ENCODE measurements at places on chromosomes 1 and 21.

DNA sequence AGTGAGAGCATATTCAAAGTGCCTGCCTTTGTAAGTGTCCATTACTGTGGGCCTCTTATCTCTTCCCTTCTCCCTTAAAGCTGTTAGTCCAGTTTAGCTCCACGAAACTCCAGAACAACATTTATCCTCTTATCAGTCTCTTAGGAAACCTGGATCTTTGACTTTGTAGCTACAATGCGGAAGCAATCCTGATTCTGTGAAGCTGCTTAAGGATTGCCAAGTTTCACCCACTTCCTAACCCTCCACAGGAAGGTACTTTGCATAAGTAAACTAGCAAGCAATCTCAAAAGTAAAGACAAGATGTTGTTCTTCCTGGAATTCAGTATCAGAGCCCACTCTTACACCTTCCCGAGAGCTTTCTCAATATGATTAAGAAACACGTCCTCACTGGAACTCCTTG is 164.9 kb upstream of the USP25 start:
- DNase-seq: no peak

DNA sequence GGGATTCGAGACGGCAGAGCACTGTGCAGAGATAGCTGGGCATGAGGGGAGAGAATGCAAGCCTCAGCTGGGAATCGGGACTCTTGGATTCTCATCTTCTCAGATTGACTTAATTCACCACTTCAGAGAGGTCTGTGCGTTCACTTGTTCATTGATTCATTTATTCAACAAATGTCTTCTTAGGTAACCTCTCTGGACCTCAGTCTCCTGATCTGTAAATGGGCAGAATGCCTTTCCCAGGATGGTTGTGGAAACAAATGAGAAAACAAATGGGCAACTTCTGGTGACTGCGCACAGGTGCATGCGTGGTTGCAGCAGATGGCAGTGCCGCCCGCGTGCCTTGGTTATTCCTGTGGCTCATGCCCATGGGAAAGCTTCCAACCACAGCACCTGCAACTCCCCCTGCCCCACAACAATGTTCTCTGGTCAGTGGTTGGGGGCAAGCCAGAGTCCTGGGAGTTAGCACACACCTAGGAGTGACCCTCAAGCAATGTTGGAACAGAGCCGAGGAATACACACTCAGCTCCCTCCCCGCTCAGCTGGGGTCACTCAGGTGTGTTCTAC is 110.1 kb upstream of the RUNX3 start:
- DNase-seq: no peak

DNA sequence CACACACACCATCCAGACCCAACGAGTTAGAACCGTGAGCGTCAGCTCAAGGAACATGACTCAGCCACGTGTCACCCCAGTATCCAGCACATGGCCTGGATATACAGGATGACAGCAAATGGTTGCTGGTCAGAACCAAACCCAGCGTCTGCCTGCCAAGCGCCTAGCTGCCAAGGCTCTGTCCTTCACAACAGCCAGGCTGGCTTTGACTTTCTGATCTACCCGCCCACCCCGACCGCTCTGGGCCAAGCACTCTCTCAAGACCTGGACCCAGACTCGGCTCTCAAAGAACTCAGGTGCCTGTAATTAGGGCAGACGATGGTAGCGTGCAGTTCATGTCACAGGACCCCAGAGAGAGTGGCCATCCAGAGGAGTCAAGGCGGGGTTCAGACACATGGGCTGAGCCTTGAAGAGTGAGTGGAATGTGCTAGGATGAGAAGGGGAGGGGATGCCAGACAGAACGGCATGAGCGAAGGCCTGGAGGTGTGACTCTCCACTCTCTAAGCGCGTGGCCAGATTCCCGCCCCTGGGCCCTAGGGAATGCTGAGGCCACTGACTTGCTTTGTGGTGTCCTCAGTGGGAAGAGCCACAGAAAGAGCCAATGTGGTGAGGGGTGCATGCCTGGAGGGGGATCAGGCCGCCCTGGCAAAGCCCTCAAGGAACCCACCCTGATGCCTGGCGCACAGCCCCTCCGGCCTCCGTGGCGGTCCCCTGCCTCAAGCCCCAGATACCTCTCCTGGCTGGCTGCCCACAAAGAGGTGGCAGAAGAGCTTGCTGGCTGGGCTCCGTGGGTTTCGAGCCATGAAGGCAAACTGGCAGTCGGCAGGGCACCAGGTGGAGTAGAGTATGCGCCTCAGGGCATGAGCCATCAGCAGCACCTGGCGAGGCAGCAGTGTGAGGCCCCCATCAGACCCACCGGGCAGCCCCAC is 7.0 kb downstream of the SH2D5 start:
- no peak for DNase-seq

- DNase-seq: no peak
Measured at GRCh38 chr1:185063719-185064118, 18.4 kb downstream of the RNF2 start.

GRCh38 chr1:62317021-62317768 is 2.0 kb downstream of the KANK4 start:
- no peak for DNase-seq

GRCh38 chr1:168397806-168398205 is 117.1 kb downstream of the TBX19 start:
- DNase-seq: no peak

GRCh38 chr1:4269330-4269729 is 369.3 kb upstream of the C1orf174 start:
- no peak for DNase-seq

DNA sequence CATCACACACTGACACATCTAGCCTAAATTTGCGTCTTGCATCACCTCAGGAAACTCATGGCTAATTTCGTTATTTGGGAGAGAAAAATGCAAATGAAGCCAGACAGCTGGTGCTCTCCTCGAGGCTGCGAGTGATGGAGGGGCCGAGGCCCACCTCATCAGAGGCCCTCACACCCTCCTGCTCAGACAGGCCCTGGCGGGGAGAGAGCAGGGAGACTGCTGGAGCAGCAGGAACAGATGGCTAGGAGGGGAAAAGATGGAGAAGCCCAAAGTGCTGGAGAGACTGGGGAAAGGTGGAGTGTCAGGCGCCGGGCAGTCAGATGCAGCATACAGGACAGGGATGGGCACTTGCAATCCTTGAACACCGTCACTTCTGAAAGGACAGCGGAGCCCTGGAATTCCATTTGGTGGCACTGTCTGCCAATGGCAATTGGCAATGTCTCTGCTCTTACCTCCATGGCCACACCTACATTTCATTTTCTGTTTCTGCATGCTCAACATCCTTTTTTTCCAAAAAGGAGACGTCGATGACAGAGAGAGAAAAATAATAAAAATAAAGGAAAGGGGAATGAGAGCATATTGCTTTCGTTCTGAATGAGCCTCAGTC is 286.2 kb downstream of the SPATA17 start:
- no peak for DNase-seq

DNA sequence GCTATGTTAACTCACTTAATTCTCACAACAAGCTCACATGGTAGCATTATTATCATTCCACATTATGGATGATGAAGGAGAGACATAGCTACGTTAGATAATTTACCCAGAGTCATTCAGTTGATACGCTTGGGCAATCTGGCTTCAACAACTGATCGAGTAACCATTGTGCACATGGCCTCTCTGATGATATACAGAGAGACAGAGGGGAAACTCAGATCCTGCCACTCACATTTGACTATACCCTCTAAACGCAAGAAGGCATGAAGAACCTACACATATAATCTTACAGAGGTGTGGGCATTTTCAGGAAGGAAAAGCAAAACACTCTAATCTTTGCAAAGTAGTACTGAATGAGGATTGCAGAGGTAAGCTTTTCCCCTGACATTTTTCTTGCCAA is 360.1 kb downstream of the BARHL2 start:
- no peak for DNase-seq

GRCh38 chr1:117599286-117600221 is 6.3 kb upstream of the TENT5C start:
- DNase-seq: no peak

DNA sequence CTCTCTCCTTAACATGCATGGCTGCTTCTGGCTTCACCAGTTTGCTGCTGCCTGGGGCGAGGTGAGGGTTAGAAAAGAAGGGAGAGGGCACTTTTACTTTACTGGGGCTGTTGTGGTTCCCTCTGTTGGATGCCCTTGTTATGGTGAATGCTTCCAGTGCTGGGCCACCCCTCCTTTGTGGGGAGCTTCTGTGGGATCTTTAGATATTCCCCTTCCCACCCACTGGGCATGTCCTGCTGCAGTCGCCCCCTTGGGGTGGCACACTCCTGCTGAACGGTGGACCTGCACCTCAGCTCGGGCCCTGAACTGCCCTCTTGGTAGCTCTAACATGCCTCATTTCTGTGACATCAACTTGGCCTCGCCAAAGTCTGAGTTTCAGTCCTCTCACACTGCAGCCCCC is 6.0 kb downstream of the TNN start:
- DNase-seq: no peak

GRCh38 chr1:173269490-173270230 is 62.5 kb upstream of the TNFSF4 start:
- peak; percentile 89 for DNase-seq

- no peak for DNase-seq
Measured at GRCh38 chr21:46077674-46078101, 20.2 kb upstream of the COL6A2 start.

DNA sequence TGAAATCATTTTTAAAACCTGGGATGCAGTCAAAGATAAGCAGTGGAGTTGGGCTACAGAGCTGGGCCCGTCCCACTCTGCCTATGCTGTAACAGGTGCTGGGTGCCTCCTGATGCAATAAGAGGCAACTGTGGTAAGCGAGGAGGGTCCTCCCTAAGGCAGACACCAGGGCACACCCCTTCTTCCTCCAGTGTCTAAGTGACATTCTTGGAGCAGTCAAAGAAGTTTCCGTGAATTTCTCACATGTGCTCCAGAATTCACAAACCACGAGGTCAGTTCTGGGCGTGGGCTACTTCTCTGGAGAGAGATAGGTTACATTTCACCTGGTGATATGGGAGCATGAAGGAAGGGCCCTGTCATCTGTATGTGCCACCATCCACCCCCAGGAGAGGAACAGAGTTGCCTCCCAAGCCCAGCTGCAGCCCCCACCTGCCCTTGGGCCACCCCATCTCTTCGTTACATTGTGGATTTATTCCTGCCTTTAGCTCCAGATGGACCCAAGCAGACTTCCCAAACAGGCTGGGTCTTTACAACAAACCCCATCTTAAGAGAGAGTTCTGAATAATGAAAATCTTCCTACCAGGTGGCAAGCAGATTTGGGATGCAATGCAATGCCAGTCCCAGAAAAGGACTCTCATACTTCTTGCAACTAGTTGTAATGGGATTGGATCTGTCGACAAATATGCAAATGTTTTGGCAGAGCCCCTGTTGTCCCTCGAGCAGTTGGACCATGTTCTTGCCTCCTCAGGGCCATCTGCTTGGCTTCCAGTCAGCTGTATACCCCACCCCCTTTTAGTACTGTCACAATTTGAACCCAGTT is 82.5 kb upstream of the CNTN2 start:
- no peak for DNase-seq

DNA sequence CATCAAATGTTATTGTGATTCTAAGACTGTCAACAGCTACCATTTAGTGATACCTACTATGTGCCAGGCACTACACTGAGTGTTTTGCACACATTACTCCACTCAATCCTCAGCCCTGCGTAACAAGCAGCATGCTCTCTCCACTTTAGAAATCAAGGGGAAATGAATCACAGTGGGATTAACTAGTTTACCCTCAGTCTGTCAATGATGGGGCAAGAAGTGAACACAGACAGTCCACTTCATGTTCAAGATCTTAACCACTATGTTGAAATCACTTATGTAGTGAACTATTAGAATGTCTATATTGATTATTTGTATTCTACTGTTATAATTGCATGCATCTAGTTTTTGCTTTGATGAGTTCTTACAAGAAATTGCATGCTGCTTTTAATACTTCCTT is 165.3 kb downstream of the LTN1 start:
- DNase-seq: peak; percentile 43

- no peak for DNase-seq
Measured at GRCh38 chr1:225426395-225427234, 1.2 kb downstream of the LBR start.

- no peak for DNase-seq
Measured at GRCh38 chr1:207191061-207191460, 87.0 kb downstream of the C4BPA start.

DNA sequence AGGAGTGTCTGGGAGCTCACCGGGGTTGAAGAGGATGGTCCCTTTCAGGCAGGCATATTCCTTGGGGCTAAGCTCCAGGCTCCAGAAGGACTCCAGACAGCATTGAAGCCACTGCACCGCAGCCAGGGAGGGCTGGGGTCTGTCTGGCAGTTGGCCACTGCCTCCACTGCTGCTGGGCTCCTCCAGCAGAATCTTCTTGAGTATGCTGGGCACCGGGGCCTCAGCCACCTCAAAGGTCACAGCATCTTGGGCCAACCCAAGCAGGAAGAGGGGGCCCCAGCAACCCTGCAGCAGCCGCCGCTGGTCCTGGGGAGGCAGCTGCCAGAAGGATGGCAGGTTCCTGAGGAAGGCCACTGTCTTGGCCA is 404 bp downstream of the NR0B2 start:
- no peak for DNase-seq

DNA sequence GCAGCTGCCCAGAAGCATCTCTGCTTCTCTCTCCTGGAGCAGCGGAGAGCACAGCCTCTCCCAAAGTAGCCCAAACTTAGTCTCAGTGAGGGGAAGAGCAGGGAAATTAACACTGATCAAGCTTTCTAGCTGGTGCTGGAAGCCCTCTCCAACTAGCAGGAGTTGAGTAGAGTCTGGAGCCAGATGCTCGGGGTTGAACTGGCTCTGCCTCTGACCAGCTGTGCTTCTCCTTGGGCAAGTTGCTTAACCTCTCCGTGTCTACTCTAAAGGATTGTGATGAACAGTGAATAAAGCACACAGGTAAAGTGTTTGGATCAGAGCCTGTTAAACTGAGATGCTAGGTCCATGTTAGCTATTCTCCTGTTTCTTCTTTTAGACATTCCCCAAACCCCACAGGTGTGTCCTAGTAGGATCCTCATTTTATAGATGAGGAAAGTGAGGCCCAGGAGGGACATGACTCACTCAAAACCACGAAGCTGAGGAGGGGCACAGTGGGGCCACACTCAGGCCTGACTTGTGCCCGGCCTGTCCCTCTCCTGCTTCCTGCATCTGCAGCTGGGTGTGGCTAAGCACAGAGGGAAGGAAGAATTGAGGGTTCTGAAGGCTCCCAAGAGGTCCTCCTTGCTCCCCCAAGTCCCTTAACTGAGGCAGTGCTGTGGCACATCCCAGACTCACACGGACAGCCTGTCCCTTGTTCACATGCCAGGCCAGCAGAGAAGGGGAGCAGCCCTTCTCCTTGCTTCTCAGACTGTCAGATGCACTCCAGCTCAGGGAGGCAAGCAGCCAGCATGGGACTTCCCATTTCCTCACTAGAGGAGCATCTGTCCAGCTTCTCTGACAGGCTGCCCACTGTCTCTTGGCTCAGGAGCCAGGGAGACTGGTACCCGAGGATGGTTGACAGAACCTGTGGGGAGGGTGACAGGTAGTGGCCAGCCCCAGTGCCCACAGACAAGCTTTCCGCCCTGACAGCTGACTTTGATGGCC is 152.0 kb upstream of the IGSF21 start:
- DNase-seq: no peak

DNA sequence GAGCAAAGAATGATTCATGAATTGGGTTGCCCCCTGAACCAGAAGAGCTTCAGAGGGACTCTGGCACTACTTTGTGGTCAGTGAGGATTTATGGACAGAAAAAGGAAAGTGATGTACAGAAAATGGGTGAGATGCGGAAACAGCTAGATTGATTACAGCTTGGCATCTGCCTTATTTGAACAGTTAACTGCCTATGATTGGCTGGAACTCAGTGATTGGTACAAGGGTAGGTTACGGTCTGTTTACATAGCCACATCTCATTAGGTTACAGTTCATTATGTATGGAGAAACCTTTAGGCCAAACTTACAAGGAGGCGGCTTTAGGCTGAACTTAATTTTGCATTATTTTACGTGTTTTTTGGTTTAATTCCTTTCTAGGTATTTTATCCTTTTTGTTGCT is 29.0 kb upstream of the RHOU start:
- DNase-seq: no peak
